ENCODE measurements at places on chromosomes 1 and 21.
A peak's percentile ranks its signal among the peaks of the same experiment; 100 is the strongest.

- DNase-seq: no peak
Observed at GRCh38 chr1:65178235-65178634, 30.2 kb downstream of the AK4 start.

DNA sequence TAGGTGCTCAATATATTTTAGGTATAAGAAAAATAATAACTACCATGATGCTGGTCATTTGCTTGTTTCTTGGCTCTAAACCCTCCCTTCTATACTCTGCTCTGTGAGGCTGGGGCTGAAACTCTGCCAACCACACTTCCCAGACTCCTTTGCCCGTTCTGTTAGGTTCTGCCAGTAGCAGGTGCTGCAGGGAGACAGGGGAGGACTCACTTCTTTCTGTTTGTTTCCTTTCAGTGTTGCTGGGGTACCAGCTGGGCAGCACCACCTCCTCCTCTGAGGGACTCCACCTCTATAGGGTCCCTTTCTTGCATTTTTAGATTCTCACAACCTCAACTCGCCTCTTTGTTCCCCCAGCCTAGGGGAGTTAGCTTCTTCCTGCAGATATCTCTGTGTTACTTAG, 17.0 kb upstream of the SH2D2A start:
- DNase-seq: no peak

- no peak for DNase-seq
Observed at GRCh38 chr1:21503706-21504377, 5.4 kb upstream of the ALPL start.

DNA sequence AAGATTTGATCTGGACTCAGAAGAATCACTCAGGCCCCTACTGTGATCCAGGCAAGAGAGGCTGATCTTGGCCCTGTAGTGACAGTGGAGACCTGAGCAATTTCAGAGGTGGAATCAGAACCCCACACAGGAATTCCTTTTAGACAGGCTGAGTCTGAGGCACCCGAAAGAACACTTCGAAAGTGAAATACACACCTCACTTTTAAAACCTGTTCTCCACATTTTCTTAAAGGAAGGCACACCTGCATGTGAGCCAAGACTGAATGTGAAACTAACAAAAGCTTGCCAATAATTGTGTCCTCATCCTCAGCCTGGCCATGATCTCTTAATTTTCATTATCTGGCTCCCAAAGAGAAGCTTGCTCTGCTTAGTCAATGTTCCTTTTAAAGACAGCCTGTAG, 32.2 kb downstream of the SIPA1L2 start:
- DNase-seq: no peak

DNA sequence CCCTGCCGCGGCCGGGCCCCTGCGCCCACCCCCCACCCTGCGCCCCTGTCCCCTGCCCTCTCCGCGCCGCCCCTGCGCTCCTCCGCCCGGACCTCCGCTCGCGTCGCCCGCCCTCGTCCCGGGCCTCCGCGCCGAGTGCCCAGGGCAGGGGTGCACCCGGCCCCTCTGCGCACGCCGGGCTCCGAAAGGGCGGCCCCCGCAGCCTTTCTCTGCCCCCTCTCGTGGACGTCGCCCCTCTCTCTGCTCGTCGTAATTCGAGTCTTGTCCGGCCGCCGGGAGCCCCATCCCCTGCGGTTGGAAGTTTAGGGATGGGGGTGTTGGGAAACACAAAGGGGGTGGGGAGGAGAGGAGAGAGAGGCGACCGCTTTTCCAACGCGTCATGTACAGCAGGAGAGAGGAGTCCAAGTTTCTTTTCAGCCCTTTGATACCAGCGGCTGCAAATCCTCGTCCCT, 407 bp downstream of the GALNT2 start:
- peak; percentile 14 for DNase-seq

DNA sequence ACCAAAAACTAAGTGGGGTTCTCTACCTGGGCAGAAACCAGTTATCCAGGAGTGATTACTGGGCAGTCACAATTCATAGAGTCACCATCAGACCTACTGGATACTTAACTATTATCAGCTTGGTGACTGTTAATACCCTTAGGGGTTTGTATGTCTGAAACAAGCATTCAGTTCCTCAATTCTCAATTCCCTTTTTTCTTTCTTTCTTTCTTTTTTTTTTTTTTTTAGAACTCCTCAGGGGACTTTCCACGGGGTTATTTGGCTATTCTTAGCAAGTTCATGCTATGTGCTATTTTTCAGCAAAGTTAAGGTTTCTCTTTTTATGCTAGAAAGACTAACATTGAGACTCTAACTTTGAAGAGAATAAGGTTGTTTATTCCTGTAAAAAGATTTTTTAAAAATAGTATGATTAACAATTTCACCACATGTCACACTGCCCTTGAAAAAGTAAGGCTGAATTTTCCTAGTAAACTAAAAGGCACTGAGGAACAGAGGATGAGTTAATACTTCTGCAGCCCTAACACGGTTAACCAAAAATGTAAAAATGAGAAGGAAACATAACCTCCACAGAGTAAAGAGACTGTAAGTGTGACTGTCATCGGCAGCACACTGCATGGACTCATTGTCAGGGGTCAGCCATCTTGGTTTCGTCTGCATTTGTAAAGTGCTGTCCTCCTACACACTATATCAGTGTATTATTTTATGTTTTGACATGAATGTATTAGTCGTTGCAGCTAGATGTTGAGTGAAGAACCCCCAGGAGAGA, 310.2 kb downstream of the NTNG1 start:
- no peak for DNase-seq

DNA sequence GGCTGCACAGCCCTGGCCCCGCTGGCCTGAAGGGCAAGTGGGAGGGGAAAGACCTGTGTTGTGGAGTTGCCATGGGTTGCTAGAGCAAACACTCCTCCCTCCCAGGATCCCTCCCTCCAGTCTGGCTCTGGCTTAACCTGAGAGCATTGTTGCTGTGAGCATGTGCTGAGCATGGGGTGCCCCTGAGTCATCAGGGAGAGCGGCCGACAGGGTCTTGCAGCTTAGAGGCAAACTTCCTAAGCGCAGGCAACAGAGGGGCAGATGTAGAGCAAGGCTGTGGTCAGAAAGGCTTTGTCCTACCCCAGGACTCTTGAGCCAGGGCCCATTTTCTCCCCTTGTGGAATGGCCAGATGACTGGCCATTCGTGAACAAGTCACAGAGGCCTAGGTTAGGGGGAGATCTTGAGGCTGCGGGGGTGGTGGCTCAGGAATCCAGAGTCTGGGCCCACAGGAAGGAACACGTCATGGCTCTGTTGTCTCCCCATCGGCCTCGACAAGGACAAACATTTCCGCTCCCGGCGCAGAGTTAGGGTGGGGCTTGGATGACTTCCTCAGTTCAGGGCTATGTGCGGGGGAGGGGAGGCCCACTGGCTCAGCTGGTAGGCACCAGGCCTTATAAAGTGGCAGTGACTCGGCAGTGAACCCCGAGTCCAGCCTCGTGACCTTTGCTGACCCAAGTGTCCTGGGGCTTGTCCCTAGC, 362 bp upstream of the DYNLT4 start:
- no peak for DNase-seq

GRCh38 chr1:55958498-55958897, 620.9 kb downstream of the PLPP3 start:
- no peak for DNase-seq

DNA sequence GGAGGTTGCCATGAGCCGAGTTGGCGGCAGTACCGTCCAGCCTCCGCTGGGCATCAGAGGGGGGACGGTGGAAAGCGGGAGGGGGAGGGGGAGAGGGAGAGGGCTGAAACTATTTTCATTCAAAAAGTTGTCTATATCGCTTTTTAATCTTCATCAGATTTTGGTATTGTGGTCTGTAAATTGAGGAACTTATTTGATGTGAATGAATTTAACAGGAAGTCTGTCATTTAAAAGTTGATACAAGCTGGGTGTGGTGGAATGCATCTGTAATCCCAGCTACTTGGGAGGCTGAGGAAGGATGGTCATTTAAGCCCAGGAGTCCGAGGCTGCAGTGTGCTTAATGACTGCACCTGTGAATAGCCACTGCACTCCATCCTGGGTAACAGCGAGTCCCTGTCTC, 3.0 kb upstream of the EPHX4 start:
- no peak for DNase-seq

- DNase-seq: no peak
Observed at GRCh38 chr1:27275696-27276095, 41.3 kb downstream of the WDTC1 start.

GRCh38 chr1:41365772-41366454, 4.7 kb downstream of the FOXO6 start:
- DNase-seq: no peak

DNA sequence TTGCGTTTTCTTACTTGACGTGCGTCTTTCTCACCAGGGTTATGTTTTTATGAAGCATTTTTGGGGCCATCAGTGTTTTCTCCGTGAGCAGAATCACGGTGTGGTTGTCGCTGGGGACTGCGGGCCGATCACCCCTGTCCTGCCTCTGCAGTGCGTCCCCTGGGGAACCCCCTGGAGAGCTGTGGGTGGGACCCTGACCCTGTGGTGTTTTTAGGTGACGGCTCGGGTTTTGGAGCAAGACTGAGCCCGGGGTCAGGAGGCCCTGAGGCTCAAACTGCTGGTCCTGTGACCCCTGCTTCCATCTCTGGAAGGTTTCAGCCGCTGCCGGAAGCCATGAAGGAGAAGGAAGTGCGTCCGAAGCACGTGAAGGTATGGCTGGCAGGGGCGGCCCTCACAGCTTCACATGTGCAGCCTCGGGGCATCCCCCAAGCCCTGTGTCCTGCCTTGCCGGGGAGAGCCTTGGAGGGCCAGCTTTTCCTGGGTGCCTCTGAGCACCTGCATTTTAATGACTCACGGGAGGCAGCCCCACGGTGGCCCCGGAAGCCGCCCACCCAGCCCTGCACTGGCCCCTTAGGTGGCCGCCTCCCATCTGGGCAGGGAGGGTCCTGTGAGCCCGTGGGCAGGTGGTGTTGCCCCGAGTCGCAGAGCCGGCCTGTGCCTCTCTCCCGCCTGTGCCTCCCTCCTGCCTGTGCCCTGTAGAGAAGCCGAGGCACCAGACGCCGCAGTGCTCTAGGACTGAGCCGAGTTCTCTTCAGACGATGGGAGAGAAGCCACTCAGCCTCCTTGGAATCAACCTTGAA, 36.7 kb upstream of the DIP2A start:
- no peak for DNase-seq

- no peak for DNase-seq
Observed at GRCh38 chr1:5349526-5349925, 642.7 kb downstream of the NPHP4 start.

GRCh38 chr1:75765697-75766355, 20.2 kb upstream of the RABGGTB start:
- no peak for DNase-seq

DNA sequence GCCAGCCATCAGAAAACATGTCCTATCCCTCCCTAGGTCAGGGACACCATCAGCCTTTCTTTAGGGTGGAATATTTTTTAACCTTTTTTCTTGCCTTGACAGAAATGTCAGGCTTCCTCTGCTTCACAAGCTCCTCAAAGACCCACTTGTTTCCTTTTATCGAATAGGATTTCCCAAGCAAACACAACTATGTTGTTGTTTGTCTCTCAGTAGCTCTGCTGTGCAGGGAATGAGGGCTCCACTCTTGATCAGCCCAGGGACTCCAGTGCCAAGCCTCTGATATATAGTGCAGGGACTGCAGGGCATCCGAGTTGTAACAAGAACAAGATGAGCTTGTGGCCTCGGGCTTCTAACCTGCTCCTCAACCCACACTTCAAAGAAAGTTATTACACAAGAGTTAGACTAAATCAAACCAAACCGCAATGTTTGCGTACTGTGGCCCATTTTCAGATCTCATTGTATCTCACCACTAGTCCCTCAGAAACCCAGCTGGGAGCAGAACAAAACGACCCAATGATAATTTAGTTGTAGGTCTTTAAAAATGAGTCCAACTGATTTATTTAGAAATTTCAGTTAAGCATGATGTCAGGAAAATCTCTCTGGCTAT, 108.1 kb downstream of the ATG4C start:
- no peak for DNase-seq

GRCh38 chr1:46400421-46400820, 6.3 kb downstream of the FAAH start:
- no peak for DNase-seq

GRCh38 chr1:41621791-41622190, 137.3 kb upstream of the EDN2 start:
- no peak for DNase-seq

- no peak for DNase-seq
Observed at GRCh38 chr21:36516281-36516680, 36.4 kb upstream of the CLDN14 start.

- DNase-seq: no peak
Observed at GRCh38 chr1:243883551-243883950, 33.5 kb upstream of the AKT3 start.

- DNase-seq: no peak
Observed at GRCh38 chr1:230210981-230211336, 143.9 kb downstream of the GALNT2 start.

DNA sequence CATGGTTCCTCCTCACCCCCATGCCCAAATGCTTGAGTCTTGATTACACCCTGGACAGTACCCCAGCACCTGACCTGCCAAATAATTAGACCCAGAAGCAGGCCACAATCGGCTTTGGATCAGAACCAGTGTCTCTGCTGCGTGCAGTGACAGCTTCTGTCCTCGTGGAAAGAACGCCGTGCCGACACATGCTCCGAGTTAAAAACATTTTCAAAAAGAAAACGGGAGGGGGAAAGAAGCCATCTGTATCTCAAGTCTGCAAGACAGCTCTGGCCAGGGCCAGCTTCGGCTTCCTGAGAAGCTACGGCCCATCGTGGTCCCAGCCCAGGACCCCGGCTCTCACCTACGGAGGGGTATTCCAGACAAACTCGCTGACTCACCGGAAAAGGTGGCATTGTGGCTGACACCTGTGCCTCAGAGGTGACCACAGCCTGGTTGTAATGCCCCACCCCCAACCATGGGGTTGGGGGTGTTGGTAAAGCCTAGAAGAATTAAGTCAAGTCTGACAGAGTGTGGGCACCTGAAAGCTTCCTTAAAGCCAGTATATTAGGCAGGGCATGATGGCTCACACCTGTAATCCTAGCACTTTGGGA, 25.8 kb downstream of the SSBP3 start:
- DNase-seq: no peak

DNA sequence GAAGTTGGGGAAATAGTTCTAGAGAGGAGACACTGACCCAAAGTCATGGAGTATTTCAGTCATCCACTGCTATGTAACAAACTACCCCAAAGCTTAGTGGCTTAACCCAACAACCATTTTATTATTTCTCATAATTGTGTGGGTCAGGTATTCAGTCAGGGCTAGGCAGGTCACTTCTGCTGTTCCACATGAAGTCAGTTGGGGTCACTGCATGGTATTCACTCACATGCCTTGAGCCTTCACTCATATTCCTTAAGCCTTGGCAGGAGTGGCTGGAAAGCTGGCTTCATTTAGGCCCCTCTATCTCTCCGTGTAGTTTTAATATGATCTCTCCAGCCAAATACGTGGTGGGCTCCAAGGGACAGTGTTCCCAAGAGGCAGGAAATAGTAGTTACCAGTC, 17.5 kb upstream of the RNF11 start:
- no peak for DNase-seq

- DNase-seq: no peak
Observed at GRCh38 chr1:77514921-77515776, 167.3 kb downstream of the ZZZ3 start.

Data from GM18507 (cell line).